Hematopoietic multipotent progenitor cell treated with erythropoietin and hydrocortisone succinate and interleukin-3 and kit ligand, for 6 days (in vitro differentiated cells): ENCODE measurements at places on chromosomes 5 and 9.

- no peak for DNase-seq
Observed at GRCh38 chr5:99089822-99090549, 161.2 kb upstream of the CHD1 start.

GRCh38 chr9:131677444-131678180 is 62.3 kb downstream of the RAPGEF1 start:
- DNase-seq = no peak

DNA sequence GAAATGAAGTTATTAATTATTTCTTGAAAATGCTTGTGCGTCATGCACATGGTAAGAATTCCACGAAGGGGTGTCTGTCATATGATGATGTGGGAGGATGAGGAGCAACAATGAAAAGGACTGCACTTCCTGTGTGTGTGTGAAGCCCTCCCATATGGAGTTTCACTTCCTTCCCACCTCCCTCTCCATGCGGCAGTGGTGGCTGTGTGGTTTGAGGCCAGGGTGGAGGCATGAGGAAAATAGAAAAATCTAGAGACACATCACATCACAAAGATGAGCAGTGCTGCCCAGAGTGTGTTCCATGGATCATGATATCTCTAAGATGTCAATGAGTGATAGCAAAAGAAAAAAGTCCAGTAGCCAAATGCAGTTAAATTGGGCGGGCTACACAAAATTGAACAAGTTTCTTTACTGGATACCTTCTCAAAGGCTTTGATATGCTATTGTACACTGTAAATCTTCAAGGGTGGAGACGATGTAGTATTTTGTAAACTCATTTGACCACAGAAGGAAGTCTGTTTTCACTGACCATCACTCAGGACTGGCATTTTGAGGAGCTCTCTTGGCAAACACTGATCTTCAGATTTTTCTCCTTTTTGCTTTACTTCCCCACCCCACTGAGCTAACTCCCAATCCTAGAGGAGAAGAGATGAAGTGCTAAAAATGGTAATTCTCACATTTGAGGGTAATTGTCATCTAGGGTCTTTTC is 55.7 kb upstream of the EQTN start:
- no peak for DNase-seq

DNA sequence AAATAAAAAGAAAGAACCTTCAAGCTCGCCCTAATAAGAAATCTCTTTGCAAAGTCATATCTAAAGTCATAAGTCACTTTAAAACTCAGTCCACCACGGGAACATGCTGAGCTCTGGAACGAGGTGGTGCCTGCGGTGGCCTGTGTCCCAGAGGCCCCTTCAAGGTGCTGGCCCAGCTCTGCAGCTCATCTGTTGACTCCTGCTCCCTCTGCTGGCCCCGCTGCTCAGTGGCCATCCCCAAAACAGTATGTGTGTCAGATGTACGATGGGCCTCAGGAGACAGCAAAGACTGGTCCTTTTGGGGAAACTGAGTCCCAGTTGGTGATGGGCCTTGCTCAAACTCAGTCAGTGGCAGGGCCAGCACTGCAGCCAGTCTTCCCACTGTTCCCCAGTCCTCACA is 22.8 kb upstream of the FOXB2 start:
- peak; percentile 57 for DNase-seq

DNA sequence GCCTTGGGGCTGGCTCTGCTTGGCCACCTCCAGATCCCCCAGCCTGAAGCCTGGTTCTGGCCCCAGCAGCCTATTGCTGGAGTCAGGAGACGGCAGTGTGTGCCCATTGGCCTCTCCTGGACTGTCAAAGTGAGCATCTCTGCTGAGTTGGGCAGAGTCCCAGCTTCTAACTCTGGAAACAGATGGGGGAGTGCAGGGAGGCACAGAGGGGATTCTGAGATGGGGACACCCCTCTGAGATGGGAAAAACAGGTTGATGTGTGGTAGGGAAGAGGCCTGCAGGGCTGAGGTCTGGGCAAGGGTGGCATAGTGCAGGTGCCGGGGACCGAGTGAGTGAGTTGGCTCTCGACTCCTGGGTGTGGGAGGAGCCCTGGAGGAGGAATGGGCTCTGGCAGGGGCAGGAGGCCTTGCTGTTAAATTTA is 27.5 kb downstream of the PHF2 start:
- DNase-seq = no peak

- DNase-seq = no peak
Observed at GRCh38 chr9:21056931-21057330, 20.8 kb downstream of the IFNB1 start.

DNA sequence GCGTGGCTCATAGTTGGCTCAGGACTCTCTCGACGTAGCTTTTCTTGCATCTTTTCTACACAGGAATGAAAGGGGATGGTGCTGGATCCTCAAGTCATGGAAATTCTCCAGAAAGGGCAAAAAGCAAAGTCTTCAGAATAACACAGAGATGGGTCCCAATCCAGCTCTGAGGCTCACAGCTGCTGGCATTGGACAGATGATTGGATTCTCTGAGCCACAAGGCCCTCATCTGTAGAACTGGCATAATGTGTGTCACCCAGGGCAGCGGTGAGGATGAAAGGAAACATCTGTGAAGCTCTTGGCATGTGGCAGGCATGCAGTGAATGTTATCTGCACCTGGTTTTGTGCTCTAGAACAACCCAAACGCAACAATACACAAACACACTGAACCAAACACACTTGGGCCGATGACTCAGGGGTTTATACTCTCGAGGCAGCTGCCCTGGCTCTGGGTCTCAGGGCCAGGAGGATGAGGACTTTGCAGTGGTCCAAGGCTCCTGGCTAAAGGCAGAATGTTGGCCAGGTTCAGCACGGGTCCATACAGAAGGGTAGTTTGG is 64.0 kb upstream of the UBTD2 start:
- no peak for DNase-seq

GRCh38 chr9:90544488-90544887 is 98.1 kb downstream of the DIRAS2 start:
- DNase-seq = no peak

DNA sequence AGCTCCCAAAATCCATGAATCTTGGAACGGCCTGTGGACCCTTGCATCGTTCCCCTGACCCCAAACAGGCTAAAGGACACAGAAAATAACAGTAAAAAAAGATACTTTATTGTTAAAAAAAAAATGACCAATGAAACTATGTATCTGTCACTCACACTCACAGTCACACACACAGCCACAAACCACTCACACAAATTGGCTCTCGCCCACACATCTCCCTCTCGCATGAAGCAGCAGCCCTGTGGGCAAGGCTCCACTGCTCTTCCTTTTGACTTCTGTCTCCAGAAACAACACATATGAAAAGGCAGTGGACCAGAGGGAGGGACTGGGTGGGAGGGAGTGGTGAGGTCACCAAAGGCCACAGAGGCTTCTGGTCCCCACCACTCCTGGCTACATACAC is 56.6 kb downstream of the SLC36A1 start:
- DNase-seq = no peak

DNA sequence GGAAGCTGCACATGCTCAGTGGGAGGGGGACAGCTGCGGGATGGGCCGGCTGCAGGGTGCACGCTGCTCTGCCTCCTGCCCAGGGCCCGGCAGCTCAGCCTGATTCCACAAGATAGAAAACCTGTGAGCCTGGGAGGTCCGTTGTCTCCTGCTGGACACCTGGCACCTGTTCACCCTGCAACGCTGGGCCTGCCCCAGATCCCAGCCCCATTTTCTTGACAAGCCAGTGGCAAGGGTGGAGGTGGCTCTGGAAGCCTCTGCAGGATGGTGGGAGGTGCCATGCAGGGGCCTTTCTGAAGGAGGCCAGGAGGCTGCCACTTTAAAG is 68.1 kb upstream of the RNF130 start:
- DNase-seq = no peak
